ENCODE measurements at places on chromosomes 12 and 14.

DNA sequence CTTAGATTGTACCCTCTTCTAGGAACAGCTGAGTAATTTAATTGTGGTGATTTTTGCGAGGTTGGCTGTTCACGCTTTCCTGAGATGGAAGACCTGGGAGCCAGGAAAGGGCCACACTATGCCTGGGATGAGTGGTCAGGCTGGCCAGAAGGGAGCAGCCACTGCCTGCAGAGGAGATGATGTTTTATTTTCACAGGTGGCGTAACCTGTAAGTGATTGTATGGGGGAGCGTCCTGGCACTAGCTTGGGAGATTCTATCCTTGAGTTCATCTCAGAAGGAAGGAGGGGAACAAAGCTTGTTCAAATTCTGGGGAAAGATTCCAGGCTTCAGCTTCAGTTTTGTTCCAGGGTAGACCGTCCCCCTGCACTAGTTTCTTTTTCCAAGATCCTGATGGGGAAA, 1.2 kb downstream of the RPH3A start:
- no peak for DNase-seq

DNA sequence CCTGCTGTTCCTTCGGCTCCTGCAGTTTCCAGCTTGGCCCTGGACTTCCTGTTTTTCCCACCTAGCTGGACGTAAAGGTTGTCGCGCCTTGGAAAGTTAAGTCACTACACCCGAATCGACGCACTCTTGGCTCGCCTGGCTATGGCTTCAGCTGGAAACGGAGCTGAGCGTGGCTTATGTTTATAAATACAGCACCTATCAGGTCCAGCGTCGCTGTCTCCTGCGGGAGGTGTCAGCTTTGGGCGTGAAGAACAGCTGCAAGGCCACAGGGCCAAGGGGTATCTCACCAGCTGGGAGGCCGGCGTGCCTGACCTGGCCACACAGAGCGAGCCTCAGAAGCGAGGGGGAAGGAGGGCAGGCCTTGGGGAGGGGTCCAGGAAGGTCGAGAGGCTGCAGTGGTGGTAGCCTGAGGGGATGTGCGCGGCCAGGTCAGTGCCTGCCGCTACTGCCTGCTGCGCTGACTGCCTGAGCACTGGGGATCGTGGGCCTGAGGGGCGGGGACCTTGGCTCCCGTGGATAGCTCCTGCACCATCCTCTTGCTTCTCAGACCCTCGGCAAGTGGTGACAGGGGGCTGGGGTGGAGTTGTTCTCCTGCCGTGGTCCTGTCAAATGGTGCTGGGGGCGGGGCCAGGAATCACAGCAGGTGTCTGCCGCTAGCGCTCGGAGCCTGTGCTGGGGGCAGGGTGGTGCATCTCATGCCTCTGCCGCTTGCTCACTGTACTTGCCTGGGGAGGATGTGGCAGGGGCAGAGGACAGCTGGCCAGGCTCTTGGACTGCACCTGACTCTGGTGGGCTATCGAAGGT, 12.5 kb downstream of the PACS2 start:
- no peak for DNase-seq

DNA sequence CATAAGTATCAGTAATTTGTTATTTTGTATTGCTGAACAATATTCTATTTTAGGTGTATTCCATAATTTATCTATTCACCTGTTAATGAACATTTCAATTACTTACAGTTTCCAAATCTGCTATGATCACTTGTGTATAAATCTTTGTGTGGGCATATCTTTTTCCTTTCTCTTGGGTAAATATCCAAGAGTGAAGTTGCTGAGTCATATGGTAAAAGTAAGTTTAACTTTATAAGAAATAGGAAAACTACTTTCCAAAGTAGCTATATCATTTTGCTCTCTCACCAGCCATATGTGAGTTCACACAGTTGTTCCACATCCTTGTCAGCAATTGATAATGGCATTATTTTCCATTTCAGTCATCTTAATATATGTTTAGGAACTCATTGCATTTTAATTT, 66.6 kb upstream of the KITLG start:
- DNase-seq, result no peak

DNA sequence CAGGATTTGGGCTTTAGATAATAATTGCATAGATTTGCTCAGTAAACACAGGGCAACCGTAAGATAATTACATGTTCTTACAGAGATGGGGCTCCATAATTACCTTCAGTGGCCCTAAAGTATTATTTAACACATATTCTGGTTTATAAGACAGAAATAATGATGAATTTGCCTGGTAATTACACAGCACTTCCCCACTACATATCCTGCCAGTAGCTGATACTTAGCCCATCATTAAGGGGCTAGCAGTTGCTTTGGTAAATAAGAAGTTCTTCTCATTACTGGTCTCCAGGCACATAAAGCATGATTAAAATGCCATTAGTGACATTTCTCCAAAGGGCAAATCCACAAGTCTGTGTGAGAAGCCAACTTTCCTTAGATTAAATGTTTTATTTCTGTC, 158.7 kb downstream of the NUAK1 start:
- no peak for DNase-seq

DNA sequence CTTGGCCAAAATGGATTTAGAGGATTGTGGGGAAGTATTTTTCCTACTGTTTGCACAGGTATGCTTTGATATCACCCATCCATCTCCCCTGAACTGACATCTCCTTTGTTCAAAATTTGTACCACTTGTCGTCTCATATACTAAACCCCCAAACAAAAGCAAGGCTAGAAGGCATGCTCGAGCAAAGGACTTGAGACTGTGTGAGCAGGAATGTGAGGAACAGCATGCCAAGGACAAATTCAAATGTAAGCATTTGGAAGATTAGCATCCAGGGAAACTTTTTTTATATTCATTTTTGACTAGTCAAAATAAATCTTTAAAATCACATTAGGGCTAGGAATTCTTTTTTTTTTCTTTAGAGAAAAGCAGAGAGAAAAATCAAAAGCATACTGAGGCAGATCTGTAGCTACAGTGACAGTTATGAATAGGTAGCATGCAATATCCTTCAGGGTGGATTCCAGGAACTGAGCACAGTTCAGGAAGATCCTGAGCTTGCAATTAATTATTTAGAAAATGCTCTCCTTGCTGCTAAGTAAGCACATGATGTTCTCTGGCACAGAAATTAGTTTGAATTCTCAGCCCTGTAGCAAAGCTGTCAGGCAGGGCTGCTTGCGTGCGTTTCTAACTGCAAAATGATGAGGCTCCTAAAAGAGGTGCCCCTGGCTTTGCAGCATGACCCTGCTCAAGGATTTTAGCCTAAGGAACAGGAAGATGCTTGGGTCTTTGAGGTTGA, 327.7 kb downstream of the LRIG3 start:
- no peak for DNase-seq

GRCh38 chr12:9745199-9745598, 12.3 kb upstream of the CLECL1 start:
- DNase-seq, result no peak

DNA sequence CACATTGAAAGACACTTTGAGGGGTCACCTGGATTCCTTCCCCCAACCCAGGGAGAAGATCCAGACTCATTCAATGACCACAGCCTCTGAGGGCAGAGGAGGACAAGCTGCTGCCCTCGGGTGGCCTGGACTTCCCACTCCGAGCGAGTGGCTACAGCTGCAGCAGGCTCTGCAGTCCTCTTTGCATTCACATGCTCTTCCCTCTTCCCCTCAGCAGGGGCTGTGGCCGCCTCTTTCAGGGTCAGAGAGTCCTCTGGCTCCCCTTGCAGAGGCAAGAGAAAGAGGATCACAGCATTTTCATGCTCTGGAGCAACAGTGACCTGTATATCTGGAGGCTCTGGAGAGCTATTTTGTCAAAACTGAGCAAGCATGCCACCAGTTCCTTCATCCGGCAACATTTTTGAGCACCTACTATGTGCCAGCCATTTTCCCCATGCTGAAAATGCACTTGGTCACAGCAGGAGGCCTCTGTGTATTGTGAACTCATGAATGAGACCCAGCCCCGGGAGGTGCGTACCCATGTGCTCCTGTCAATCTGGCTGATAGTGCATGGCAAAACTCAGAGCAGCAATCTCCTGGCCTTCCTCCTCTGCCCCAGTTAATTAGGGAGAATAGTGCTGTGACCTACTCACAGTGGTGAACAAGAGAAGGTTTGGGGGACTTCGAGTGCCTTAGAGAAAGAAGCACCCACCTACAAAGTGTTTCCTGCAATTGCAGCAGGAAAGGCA, 42.9 kb upstream of the KCNA5 start:
- no peak for DNase-seq

GRCh38 chr12:53824001-53824712, 72.4 kb upstream of the CISTR start:
- DNase-seq, result no peak

- DNase-seq, result no peak
Observed at GRCh38 chr12:132142679-132143335, 1.3 kb downstream of the DDX51 start.

GRCh38 chr14:104319491-104320241, 181.3 kb downstream of the KIF26A start:
- no peak for DNase-seq

- no peak for DNase-seq
Observed at GRCh38 chr12:91222746-91223145, 40.1 kb upstream of the DCN start.

GRCh38 chr14:90578283-90578985, 181.6 kb downstream of the CALM1 start:
- DNase-seq, result no peak

GRCh38 chr14:38874721-38875120, 228.3 kb downstream of the SEC23A start:
- no peak for DNase-seq

DNA sequence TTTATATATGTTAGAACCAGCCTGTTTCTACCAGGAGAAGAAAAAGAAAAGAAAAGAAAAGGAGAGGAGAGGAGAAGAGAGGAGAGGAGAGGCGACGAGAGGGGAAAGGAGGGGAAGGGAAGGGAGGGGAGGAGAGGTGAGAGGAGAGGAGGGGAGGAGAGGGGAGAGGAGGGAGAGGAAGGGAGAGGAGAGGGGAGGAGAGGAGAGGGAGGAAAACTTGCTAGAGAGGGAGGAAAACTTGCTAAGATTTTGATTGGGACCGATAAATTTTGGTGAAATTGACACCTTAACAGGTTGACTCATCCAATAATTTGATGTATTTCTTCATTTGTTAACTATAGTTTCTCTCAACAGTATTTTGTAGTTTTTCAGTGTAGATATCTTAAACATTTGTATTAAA, 164.0 kb upstream of the SYT1 start:
- no peak for DNase-seq

- DNase-seq, result no peak
Observed at GRCh38 chr12:39892146-39892545, 213.7 kb downstream of the SLC2A13 start.

GRCh38 chr14:105519946-105520698, 6.3 kb upstream of the TMEM121 start:
- DNase-seq, result no peak

DNA sequence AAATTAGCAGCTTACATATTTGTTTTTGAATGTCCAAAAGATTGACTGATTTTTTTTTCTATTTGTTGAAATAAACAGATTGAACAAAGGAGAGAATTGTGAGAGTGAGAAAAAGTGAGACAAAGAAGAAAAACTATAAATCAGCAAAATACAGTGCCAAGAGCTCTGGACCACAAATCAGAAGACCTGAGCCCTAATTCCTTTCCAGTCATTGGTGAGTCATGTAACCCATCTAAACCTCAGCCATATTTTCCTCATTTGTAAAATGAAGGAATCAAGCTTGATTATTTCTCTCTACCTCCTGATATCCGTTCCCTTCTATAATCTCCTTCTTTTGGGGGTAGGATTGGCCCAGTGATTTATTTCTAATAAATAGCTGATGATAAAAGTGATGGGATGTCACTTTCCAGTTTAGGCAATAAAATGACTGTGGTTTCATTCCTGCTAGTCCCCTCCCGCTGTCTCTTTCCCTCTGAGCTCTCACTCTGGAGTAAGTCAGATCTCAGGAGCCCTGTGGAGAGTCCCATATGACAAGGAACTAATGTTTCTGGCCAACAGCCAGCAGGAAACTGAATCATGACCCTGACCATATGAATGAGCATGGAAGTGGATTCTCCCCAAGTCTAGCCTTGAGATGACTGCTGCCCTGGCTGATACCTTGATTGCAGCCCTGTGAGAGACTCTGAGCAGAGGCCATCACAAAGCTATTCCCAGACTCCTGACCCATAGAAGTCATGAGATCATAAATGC, 218.9 kb downstream of the ACSS3 start:
- no peak for DNase-seq

DNA sequence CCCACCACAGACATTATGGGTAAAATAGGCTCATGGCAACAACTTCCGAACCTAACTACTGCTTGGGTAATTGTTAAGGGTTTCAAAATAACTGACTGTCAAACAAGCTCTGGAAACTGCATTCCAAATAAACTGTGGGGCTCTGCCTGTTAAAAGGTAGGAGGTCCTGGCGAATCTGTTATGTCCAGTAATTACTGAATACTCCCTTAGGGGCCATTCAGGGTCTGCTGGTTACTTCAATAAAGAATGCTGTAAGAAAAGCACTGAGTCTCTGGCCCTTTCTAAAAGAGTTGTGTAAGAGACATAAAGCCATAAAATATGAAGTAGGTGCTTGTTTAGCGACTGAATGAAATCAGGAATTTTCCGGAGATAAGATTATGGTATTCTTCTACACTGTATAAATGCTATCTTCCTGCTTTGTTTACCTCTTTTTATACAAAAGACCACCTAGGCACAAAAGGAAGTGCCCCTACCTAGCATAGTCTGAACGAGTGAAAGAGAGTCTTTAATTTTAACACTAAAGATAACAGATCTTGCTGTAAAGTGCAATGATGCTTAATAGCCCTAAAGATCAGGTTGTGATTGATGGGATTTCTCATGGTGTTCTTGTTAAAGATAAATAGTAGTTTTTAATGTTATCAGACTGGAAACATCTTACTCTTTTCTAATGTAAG, 127.8 kb downstream of the FBXL14 start:
- DNase-seq, result no peak

GRCh38 chr12:104514092-104514810, 57.5 kb downstream of the CHST11 start:
- no peak for DNase-seq

- DNase-seq, result no peak
Observed at GRCh38 chr12:103547376-103547775, 39.7 kb upstream of the STAB2 start.

- DNase-seq, result no peak
Observed at GRCh38 chr12:47314996-47315395, 235.2 kb upstream of the AMIGO2 start.

- DNase-seq, result no peak
Observed at GRCh38 chr12:100718187-100718586, 76.4 kb upstream of the ANO4 start.

- DNase-seq, result no peak
Observed at GRCh38 chr12:109047081-109047805, 5.1 kb upstream of the USP30 start.

- no peak for DNase-seq
Observed at GRCh38 chr14:60254176-60254575, 5.2 kb downstream of the PPM1A start.

- no peak for DNase-seq
Observed at GRCh38 chr12:110591451-110592051, 8.4 kb upstream of the PPTC7 start.

All from cortex of kidney (tissue), 1 donor.